ENCODE measurements at places on chromosomes 7 and 10. TPM values are rescaled to one million over a fixed set of nuclear protein-coding genes. Genes with fewer than 3 reads are reported as not detected.

The DENND2A gene
- polyA plus RNA-seq = 8.5 TPM

GRCh38 chr7:69398986-69399385 is 199.3 kb upstream of the AUTS2 start:
- no peaks in the 10 kb centered on the region for H3K27me3 ChIP-seq
- DNase-seq = no peak
- no peak overlapping the region for H3K4me3 ChIP-seq
- H3K27ac ChIP-seq = no peak overlapping the region

DNA sequence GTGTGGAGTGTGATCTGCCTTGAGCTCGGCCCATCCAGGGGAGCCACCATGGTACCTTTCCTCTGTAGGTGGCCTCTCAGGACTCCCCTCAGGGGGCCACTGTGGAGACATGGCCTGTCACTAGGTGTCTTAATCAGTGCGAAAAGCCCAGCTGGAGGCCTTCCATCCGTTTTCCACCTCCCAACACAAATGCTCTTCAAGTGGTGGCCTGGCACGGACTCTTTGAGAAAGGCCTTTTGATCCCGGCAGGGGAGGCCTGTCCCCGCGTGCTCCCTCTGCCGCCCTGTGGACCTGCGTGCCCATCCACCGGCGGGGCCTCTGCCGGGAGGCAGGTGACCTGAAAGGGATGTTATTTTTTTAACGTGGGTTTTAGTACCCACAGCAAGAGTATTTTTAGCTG is 149.5 kb downstream of the RGS10 start:
- no peak overlapping the region for H3K4me3 ChIP-seq
- DNase-seq = no peak
- no peaks in the 10 kb centered on the region for H3K36me3 ChIP-seq
- no peaks in the 10 kb centered on the region for H3K4me1 ChIP-seq
- H3K27me3 ChIP-seq = no peaks in the 10 kb centered on the region

GRCh38 chr7:93838966-93839365 is 51.6 kb downstream of the TFPI2 start:
- H3K27ac ChIP-seq = no peak overlapping the region
- DNase-seq = no peak
- no peaks in the 10 kb centered on the region for H3K4me1 ChIP-seq
- H3K4me3 ChIP-seq = no peak overlapping the region
- H3K27me3 ChIP-seq = no peaks in the 10 kb centered on the region

- DNase-seq = no peak
- no peak overlapping the region for H3K27ac ChIP-seq
- no peaks in the 10 kb centered on the region for H3K36me3 ChIP-seq
- H3K4me3 ChIP-seq = no peak overlapping the region
- no peaks in the 10 kb centered on the region for H3K27me3 ChIP-seq
These were observed 9.3 kb downstream of the RBM33 start for GRCh38 chr7:155653803-155654202.

DNA sequence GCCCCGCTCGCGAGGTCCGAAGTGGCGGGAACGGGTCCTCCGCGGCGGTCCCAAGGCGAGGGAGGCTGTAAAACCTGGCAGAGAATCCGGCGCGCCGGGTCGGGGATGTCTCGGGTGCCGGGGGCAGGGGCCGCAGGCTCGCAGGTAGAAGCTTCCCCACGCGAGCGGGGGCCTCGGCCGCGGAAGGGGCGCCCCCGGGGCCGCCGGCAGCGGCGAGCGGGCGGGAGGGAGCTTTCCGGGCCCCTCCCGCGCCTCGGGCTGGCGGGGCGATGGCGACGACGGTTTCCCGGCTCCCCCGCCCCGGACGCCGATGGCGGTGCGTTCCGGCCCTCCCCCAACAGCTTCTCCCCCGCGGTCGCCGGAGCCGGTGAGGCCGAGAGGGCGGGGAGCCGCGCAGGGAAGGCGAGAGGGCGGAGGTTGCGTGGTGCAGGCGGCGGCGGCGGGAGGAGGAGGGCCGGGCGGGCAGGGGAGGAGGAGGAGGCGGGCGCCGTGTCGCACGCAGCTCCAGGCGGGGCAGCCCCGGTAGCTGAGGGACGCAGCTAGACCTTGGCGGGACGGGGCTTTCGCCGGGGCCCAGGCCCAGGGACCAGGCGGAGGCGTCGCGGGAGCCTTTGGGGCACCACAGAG is at the start of gene CUL1:
Gene CUL1 (plus strand): TSS at position 507 of the 627 bp plus-strand sequence. CDS start 31,220 bp downstream, outside the sequence.
- H3K4me1 ChIP-seq = peaks cover 19% of the 10 kb centered on the region
- H3K4me3 ChIP-seq = peak within 1 kb of the TSS; percentile 98
- H3K36me3 ChIP-seq = no peaks in the 10 kb centered on the region

- DNase-seq = no peak
- H3K36me3 ChIP-seq = no peaks in the 10 kb centered on the region
- no peak overlapping the region for H3K27ac ChIP-seq
- no peaks in the 10 kb centered on the region for H3K27me3 ChIP-seq
- H3K4me1 ChIP-seq = no peaks in the 10 kb centered on the region
These were observed 368.4 kb upstream of the SHH start for GRCh38 chr7:156180451-156181229.

DNA sequence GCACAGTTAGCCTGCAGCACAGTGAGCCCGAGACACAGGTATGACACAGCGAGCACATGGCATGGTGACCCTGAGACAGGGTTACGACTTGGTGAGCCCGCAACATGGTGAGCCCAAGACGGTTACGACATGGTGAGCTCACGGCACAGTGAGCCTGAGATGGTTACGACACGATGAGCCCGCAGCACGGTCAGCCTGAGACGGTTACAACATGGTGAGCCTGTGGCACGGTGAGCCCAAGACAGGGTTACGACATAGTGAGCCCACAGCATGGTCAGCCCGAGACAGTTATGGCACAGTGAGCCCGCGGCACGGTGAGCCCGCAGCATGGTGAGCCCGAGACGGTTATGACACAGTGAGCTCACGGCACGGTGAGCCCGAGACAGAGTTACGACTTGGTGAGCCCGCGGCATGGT is 156.1 kb downstream of the MAD1L1 start:
- H3K4me1 ChIP-seq = peaks cover 4% of the 10 kb centered on the region
- DNase-seq = no peak
- no peak overlapping the region for H3K27ac ChIP-seq
- H3K27me3 ChIP-seq = no peaks in the 10 kb centered on the region
- no peak overlapping the region for H3K4me3 ChIP-seq

- no peaks in the 10 kb centered on the region for H3K4me1 ChIP-seq
- no peaks in the 10 kb centered on the region for H3K36me3 ChIP-seq
- DNase-seq = no peak
- no peak overlapping the region for H3K4me3 ChIP-seq
- no peak overlapping the region for H3K27ac ChIP-seq
These were observed 109.1 kb downstream of the AGMO start for GRCh38 chr7:15452670-15453069.

The RTKN2 gene
- polyA plus RNA-seq = 9.1 TPM

DNA sequence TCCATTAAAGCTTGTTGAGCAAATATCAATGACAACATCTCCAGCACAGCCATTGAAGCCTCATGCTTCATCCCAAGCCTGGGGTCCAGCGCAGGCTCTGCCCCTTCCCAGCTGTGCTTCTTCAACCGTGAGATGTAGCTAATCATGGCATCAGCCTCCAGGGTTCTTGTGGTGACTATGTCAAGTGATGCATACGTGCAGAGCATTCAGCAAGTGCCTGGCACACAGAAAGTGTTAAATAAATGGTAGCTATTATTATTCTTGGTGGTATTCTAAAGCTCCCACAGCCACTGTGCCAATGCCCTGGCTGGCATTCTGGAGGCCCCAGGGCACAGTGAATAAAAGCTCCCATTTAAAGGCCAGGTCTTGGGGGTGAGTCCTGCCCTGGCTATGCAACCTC is 146.6 kb downstream of the WDR11 start:
- no peak overlapping the region for H3K27ac ChIP-seq
- no peaks in the 10 kb centered on the region for H3K27me3 ChIP-seq
- H3K4me1 ChIP-seq = no peaks in the 10 kb centered on the region
- no peak overlapping the region for H3K4me3 ChIP-seq
- no peak for DNase-seq
- H3K36me3 ChIP-seq = no peaks in the 10 kb centered on the region

The HECTD2 gene
- 9.0 TPM for polyA plus RNA-seq

- H3K4me1 ChIP-seq = no peaks in the 10 kb centered on the region
- H3K36me3 ChIP-seq = no peaks in the 10 kb centered on the region
- H3K27ac ChIP-seq = no peak overlapping the region
- no peaks in the 10 kb centered on the region for H3K27me3 ChIP-seq
- no peak for DNase-seq
- H3K4me3 ChIP-seq = no peak overlapping the region
These were observed 761.9 kb downstream of the MAGI2 start for GRCh38 chr7:78691584-78691983.

DNA sequence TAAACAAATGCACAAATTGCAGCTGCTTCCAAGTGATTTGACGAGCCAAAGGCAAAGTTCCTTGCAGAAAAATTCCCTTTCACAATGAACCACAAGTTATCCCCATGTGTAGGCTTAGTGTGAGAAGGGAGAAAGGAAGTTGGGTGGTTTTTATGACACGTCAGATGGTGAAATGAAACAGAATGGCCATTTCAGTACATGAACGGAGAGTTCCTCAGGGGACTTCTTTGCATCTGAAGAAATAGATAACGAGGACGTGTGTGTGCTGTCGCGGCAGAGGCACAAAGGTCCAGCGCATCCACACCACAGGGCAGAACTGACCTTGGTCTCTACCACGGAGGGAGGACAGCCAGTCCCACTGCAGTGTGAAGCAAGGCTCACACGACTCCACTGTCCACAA is 135.9 kb downstream of the PAXIP1 start:
- no peak for DNase-seq
- H3K27ac ChIP-seq = no peak overlapping the region
- H3K27me3 ChIP-seq = no peaks in the 10 kb centered on the region
- H3K4me3 ChIP-seq = no peak overlapping the region
- H3K36me3 ChIP-seq = no peaks in the 10 kb centered on the region

DNA sequence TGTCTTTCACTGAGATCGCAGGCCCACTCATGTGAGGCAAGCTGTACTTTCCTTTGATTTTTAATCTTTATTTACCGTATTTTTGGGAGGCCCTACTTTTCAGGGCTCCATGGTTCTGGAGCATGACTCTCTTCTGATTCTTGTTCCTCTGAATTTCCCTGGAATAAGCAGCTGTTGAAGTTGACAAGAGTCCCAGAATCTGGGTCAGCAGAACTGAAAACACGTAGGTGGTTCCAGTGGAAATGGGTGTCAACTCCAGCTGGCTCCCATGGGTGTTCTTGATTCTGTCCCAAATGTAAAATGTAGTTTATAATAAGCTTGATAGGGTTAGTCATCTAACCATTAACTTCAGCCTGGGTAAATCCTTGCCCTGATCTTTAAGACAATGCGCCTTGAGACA is 409.4 kb downstream of the GATA3 start:
- DNase-seq = no peak
- H3K27me3 ChIP-seq = no peaks in the 10 kb centered on the region

The SVIL gene
- polyA plus RNA-seq = 44.7 TPM

DNA sequence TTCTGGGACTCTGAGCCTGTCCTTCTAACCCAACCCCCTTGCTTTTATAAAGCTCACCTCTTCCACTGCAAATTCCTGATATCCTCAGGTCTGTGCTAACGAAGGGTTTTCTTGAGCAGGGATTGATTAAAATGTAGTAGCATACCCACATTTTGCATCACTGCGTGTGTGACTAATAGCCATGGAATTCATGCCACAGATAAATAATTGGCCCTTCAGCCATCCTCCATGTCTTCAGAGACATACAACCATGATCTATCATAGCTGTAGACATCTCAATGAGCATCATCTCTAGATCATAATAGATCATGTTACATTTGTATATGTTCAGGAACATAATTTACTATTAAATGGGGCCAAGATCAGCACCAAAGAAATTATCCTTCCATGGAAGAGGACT is 990.3 kb downstream of the KCNMA1 start:
- no peak overlapping the region for H3K27ac ChIP-seq
- H3K4me3 ChIP-seq = no peak overlapping the region
- H3K4me1 ChIP-seq = no peaks in the 10 kb centered on the region
- DNase-seq = no peak
- H3K36me3 ChIP-seq = no peaks in the 10 kb centered on the region

- no peak for DNase-seq
- no peak overlapping the region for H3K27ac ChIP-seq
- H3K27me3 ChIP-seq = no peaks in the 10 kb centered on the region
- H3K36me3 ChIP-seq = no peaks in the 10 kb centered on the region
- H3K4me3 ChIP-seq = no peak overlapping the region
These were observed 125.9 kb upstream of the HPS1 start for GRCh38 chr10:98572594-98572993.

DNA sequence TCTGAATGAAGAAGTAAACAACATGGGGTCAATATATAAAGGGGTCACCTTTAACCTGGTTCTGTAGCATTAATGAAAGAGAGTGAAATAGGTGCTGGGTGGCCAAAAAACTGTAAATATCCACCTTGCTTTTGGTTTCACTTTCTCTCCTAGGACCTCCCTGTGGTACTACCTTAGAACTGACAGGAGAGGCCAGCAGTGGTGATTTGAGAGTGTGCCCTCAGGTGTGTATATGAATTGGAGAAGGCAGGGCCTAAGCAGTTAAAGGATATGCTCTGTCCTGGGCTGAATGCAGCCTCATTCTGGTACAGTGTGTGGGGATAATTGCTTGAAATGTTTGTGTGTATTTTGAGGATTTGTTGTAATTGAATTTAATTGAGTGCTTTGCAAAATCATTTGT is 62.0 kb downstream of the BBS9 start:
- H3K27me3 ChIP-seq = no peaks in the 10 kb centered on the region
- H3K4me1 ChIP-seq = no peaks in the 10 kb centered on the region
- no peak overlapping the region for H3K27ac ChIP-seq
- H3K4me3 ChIP-seq = no peak overlapping the region
- H3K36me3 ChIP-seq = no peaks in the 10 kb centered on the region

The HABP2 gene
- 1.9 TPM for polyA plus RNA-seq

The TMEM236 gene
- polyA plus RNA-seq = 0.49 TPM

DNA sequence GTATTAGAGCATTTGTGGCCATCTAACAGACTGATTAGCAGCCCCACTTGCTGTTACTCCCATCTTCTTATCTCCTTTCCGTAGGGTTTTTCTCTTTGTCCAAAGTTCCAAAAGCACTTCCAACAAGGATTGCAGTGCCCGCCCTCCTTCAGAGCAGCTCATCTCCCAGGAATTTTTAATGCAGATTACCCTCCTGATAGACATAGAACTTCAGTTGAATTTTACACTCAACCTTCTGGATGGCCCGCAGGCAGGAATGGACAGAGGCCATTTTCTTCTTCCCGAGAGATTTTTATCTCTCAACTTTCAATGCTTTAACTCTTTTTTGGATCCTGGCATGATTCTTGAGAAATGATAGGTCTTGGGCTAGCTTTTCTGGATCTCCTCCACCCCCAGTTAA is 23.3 kb downstream of the PRKG1 start:
- no peaks in the 10 kb centered on the region for H3K27me3 ChIP-seq
- no peaks in the 10 kb centered on the region for H3K36me3 ChIP-seq
- H3K4me3 ChIP-seq = no peak overlapping the region
- H3K4me1 ChIP-seq = peaks cover 5% of the 10 kb centered on the region
- H3K27ac ChIP-seq = no peak overlapping the region

DNA sequence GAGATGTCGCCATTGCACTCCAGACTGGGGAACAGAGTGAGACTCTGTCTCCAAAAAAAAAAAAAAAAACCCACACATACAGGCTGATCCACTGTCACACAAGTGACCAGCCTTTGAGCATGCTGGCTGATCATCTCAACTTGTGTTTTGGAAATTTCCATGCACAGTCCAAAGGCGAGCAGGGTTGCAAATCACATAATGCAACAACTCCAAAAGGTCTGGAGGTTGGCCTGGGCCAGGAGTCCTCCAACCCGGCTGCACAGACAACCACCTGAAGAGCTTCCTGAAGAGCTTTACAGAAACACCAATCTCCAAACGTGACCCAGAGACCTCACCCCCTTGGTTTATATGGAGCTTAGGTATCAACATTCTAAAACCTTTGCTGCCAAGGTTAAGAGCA is 16.4 kb downstream of the PARD3 start:
- no peak overlapping the region for H3K4me3 ChIP-seq
- H3K27me3 ChIP-seq = no peaks in the 10 kb centered on the region
- no peak for DNase-seq
- no peaks in the 10 kb centered on the region for H3K4me1 ChIP-seq
- no peak overlapping the region for H3K27ac ChIP-seq

All from testis (tissue), 5 donors.